ENCODE measurements at places on chromosomes 13 and 19.

GRCh38 chr19:33705860-33706259, 84.1 kb downstream of the CHST8 start:
- DNase-seq: no peak

DNA sequence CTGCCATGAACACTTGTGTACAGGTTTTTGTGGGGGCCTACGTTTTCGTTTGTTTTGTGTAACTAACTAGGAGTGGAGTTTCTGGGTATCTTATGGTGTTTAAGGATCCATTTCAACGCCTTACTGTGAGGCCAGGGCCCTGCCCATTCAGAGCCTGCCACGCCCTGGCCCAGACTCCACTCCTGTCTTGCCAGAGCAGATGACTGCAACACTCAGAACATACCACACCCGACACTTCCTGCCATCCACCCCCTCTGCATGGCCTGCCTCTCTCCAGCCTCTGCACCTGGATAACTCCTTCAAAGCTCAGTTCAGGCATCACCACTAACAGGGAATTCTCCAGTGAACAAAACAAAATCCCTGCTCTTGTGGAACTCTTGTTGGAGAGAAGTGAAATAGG, 43.2 kb downstream of the RGCC start:
- no peak for DNase-seq

- no peak for DNase-seq
These were observed 11.4 kb downstream of the NDFIP2 start for GRCh38 chr13:79492313-79492798.

GRCh38 chr13:43383498-43384165, 360.2 kb downstream of the DNAJC15 start:
- DNase-seq: no peak

GRCh38 chr19:45152504-45153338, 8.1 kb downstream of the NKPD1 start:
- DNase-seq: peak; percentile 36

Data from kidney capillary endothelial cell (primary cell).